ENCODE measurements at places on chromosomes 5 and 9.
A peak's percentile ranks its signal among the peaks of the same experiment; 100 is the strongest.

GRCh38 chr9:132235894-132236661 lies 74.2 kb downstream of the NTNG2 start:
- peak; percentile 54 for DNase-seq
- no peaks in the 10 kb centered on the region for H3K4me1 ChIP-seq
- H3K36me3 ChIP-seq: no peaks in the 10 kb centered on the region

- H3K36me3 ChIP-seq: no peaks in the 10 kb centered on the region
- H3K27ac ChIP-seq: no peak overlapping the region
- no peak overlapping the region for H3K4me3 ChIP-seq
- no peak for DNase-seq
Observed at GRCh38 chr5:107500347-107500746, 170.4 kb downstream of the EFNA5 start.

GRCh38 chr9:128022886-128023285 lies 42.1 kb upstream of the EEIG1 start:
- H3K27me3 ChIP-seq: no peaks in the 10 kb centered on the region
- H3K4me1 ChIP-seq: peaks cover 48% of the 10 kb centered on the region
- H3K36me3 ChIP-seq: no peaks in the 10 kb centered on the region
- H3K4me3 ChIP-seq: no peak overlapping the region
- H3K27ac ChIP-seq: peak overlapping the region; percentile 68
- no peak for DNase-seq

DNA sequence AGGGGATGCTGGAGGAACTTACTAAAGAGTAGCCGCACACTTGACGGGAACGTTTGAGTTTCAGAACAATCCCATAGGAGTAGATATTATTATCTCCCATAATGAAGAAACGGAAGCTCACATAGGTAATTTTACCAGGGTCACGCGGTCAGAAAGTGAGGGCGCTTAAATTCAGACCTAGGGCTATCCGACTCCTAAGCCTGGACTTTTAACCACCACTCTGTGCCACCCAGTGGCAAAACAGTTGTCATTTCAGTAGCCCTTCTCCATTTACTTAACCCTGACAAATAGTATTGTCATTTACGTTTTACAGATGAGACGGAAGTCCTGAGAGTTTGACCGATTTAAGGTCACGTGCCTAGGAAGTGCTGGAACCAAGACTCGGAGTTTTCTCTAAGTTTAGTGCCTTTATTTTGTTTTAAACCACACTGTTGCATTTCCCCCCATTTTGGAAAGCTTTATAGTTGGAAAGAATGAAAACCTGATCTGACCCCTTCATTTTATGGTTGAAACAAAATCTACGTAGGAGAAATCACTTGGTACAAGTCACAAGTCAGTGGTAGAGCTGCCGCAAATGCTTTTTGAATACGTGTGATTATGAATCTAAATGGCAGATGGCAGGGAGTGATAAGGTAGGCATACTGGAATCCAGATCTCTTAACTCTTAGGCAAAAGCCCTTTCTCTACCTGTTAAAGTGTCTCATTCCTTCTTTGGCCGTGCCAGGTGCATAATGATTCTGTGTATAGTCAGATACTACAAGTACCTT lies 650 bp downstream of the MRRF start:
- DNase-seq: no peak
- H3K4me3 ChIP-seq: peak overlapping the region; percentile 90
- H3K27ac ChIP-seq: peak overlapping the region; percentile 97
- H3K27me3 ChIP-seq: no peaks in the 10 kb centered on the region

- H3K27me3 ChIP-seq: no peaks in the 10 kb centered on the region
- DNase-seq: no peak
- H3K4me3 ChIP-seq: peak overlapping the region; percentile 52
- H3K4me1 ChIP-seq: 0 out of 2 replicates have a peak, but pooled peaks cover 10% of the 10 kb centered on the region
- H3K27ac ChIP-seq: peak overlapping the region; percentile 82
Observed at GRCh38 chr5:38446029-38446522, 110.4 kb downstream of the LIFR start.

- no peak for DNase-seq
- no peaks in the 10 kb centered on the region for H3K27me3 ChIP-seq
- H3K4me3 ChIP-seq: no peak overlapping the region
- no peaks in the 10 kb centered on the region for H3K4me1 ChIP-seq
- H3K27ac ChIP-seq: no peak overlapping the region
- no peaks in the 10 kb centered on the region for H3K36me3 ChIP-seq
Observed at GRCh38 chr5:165874851-165875250, 2369.4 kb downstream of the MAT2B start.

GRCh38 chr9:92986176-92987119 lies 39.1 kb downstream of the FGD3 start:
- no peak overlapping the region for H3K27ac ChIP-seq
- H3K4me1 ChIP-seq: no peaks in the 10 kb centered on the region
- no peaks in the 10 kb centered on the region for H3K27me3 ChIP-seq
- H3K36me3 ChIP-seq: no peaks in the 10 kb centered on the region
- DNase-seq: no peak

- peaks cover 38% of the 10 kb centered on the region for H3K4me1 ChIP-seq
- no peaks in the 10 kb centered on the region for H3K27me3 ChIP-seq
- H3K36me3 ChIP-seq: no peaks in the 10 kb centered on the region
- peak overlapping the region; percentile 65 for H3K27ac ChIP-seq
- H3K4me3 ChIP-seq: no peak overlapping the region
- no peak for DNase-seq
Observed at GRCh38 chr5:150789943-150790611, 11.5 kb downstream of the SMIM3 start.
